ENCODE measurements at places on chromosomes 3 and 15.

GRCh38 chr3:87771337-87772192, 287.2 kb downstream of the CGGBP1 start:
- DNase-seq: peak; percentile 31

GRCh38 chr3:158713094-158713499, 19.2 kb downstream of the RARRES1 start:
- DNase-seq: no peak

DNA sequence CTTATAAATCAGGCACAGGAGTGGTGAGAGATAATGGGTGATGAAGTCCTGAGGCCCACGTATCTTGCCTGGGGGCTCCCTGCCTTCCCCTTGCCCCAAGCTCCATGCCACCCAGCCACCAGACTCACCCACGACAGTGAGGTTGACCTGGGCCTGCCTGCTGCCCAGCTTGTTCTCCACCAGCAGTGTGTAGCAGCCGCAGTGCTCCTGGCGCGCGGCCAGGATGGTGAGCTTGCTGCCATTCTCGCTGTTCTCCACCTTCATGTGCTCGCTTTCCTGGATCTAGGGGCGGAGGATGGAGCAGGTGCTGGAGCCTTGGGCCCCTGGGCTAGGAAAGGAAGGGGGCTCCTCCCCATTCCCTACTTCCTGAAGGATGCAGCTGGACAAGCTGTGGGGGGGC, 79.1 kb upstream of the HACD2 start:
- no peak for DNase-seq

GRCh38 chr3:966341-966740, 126.5 kb upstream of the CNTN6 start:
- no peak for DNase-seq

- DNase-seq: no peak
These were observed 311.5 kb downstream of the CNTN3 start for GRCh38 chr3:74302969-74303368.

DNA sequence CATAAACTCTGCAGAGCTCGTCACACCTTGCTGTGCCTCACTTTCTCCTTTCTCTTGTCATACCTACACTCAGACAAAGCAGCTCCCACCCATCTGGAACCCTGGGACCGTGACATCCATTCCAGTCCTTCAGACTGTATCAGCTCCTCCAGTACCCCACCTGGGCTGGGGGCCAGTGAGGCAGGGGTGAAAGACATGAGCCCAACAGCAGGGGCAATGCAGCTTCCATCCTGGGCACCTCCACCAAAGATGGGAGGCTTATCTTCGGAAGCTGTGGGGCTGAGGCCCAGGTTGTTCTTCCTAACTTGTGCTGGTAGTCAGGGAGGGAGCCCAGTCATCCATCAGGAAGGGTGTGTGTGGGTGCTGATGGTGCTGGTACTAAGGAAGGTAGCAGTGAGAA, 109.2 kb downstream of the EEFSEC start:
- no peak for DNase-seq

DNA sequence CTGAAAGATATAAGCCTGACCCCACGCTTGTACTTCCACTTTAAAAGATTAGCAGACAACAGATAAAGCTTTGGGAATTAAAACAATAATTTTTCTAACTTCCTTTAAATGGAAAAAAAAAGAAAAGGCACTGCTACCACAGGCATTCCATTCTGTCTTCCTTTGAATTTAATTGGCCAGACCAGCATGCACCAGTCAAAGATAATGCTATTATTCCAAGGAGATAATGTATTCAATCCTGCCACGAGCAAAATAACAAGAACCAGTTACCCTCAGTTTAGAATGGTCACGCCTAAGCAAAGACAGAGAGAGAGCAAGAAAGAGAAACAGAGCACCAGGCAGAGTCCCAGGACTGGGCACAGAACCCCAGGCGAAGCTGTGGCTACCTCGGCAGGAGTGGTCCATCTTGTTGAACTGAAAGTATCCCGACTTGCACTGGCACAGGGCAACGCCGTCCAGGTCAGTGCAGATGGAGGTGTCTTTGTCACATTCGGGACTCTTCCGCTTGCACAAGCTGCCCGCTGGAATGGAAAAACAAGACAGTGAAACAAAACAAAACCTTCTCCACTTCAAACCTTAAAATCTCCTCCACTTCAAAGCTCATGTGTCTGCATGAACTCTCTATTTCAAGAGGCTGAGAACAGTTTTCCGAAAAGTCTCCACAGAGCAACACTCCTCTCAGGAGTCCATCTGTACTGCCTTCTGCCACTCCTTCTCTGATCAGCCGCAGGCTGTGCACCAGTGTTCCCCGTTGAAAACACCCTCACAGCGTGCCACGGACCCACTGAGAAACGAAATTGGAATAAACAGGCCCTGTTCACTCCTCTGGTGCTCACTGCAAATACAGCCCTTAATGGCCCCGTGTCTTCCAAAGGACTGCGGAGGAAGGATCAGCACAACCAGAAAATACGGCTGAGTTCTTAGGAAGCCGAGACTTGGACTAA, 58.2 kb downstream of the HEG1 start:
- no peak for DNase-seq

DNA sequence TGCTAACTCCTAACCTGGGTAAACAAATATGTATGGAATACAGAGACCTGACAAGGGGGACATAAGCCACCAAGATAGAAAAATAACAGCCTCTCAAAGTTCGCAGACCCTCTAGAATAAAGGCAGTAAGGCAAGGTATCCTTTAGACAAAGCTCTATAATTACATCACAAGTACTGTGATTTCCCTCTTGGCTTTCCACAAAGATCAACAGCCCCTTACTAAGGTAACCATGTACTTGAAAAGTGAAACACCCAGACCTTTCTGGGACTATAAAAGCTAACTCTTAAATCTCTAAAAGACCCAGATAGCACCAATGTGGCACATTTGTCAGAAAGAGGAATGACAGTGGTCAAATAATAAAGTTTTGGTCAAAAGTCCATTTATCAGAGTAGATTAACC, 51.9 kb downstream of the TBL1XR1 start:
- DNase-seq: no peak

DNA sequence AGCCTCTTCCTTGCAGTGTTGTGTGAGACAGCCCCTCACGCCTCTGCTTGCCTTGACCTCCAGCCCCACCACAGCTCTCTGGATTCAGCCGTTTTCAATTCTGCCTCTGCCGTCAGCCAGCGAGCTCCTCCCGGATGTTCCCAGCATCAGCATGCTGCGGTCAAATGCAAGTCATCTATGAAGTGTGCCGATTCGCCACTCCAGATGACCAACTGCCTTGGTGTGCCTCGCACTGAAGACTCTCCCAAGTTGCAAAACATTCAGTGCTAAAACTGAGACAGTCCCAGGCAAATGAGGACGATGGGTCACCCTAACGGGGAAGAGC, 30.6 kb upstream of the RASA2 start:
- DNase-seq: no peak

DNA sequence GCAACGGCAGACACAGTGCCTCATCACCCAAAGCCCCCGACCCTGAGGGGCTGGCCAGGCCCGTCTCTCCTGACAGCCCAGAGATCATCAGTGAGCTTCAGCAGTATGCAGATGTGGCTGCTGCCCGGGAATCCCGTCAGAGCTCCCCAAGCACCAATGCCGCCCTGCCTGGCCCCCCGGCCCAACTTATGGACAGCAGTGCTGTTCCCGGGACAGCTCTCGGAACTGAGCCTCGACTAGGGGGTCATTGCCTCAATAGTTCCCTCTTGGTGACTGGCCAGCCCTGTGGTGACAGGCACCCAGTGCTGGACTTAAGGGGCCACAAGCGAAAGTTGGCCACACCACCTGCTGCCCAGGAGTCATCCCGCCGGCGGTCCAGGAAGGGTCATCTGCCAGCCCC, 8.6 kb upstream of the TEX264 start:
- DNase-seq: no peak

- no peak for DNase-seq
These were observed 14.2 kb downstream of the ST8SIA2 start for GRCh38 chr15:92407916-92408315.

- no peak for DNase-seq
These were observed 112.9 kb upstream of the SLC6A11 start for GRCh38 chr3:10702961-10703740.

DNA sequence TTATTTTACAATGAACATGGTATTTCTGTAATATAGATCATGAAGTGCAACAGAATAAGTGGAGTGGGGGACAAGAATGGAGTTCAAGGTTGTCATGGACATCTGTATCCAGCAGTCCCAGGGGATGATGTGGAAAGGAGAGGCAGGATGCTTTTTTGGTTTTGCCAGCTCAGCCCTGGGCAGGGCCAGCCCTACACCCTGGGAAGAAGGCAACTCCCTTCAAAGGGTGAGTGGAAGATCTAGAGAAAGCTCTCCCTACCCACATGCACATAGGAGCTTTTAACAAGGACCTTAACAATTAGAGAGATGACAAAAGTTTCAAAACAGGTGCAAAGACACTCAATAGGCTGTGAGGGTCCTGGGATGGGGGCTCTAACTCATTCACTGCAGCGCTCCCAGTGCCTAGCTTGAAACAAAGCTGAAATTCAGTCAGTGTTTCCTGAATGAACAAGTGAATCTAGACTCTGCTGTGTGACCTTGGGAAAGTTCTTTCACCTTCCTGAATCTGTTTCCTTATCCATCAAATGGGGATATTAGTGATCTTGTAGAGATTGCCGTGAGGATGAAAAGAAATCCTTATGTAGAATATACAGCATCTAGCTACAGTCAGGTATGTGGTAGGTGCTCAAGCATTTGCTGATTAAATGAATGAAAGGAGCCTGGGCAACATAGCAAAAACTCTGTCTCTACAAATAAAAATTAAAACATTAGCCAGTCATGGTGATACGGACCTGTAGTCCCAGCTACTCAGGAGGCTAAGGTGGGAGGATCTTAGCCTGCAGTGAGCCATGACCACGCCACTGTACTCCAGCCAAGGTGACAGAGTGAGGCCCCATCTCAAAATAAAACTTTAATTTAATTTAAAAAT, 14.3 kb downstream of the BHLHE40 start:
- DNase-seq: no peak

DNA sequence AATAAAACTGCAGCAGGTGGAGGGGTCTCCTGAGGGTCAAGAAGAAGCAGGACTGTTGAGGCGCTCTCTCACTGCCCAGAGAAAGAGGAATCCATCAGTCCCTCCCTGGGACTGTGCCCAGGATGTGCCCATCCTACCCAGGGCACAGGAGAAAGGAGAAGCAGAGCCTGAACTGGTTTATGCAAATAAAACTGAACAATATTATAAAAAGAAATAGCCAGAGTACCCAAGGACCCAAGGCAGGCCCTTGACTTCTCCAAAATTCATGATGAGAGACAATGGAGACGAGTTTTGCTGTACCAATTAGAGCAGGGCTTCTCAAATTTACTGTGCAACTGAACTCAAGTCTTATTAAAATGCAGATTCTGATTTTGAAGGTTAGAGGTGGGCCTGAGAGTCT, 211.0 kb downstream of the IGSF11 start:
- no peak for DNase-seq

Measured in naive thymus-derived CD8-positive, alpha-beta T cell (primary cell).